ENCODE measurements at places on chromosomes 2 and 18.

- DNase-seq, result peak; percentile 9
Measured at GRCh38 chr18:62588217-62588616, 65.4 kb downstream of the ZCCHC2 start.

GRCh38 chr2:32688541-32688940 lies 60.7 kb downstream of the TTC27 start:
- no peak for DNase-seq

DNA sequence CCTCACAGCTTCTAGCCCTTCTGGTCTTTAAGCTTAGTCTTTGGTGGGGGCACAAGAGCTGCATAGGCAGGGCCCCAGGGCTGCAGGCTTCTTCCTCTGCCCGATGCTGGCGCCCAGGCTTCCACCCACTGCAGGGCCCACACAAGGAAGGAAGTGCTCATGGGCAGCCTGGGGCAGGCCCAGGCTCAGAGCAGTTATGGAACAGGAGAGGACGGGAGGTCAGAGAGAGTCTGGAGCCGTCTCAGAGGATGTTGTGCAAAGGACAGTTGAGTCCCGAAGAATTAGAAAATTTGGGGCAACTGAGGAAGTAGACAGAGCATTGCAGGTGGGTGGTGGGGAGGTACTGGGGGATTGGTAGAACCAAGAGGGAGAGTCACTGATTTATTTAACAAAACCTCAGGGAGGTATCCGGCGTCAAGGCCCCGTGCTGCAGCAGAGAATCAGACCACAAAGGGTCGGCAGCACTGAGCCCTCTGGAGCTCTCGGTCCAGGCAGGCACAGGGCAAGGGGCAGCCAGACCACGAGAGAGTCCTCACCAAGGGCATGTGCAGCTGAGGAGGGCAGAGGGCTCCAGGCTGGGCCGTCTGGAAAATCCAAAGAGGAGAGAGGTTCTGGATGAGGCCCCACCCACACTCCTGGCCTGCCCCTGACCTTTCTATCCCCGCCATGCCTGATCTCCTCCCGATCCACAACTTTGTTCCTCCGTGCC lies 110.8 kb upstream of the GLI2 start:
- DNase-seq, result no peak

GRCh38 chr2:170991398-170992182 lies 62.5 kb downstream of the GORASP2 start:
- DNase-seq, result no peak
